ENCODE measurements at places on chromosomes 5 and 9.

DNA sequence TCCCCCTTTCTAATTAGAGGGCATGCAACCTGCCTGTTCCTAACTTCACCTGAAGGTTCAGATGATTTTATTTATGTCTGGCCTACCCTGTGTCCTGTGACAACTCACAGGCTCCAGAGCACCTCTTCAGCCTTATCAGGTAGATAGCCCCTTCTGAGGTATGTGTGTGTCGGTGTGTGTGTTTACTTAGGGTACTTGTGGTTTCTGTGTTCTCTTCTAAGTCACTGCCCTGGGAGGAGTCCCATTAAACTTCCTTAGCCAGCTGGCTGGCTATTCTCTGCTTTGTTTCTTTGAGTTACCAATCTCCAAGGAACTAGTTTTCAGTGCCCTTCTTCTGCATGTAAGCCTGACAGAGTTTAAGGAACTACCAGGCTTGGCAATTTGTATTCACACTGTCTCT lies 74.9 kb downstream of the UNC13B start:
- DNase-seq = no peak

- no peak for DNase-seq
Observed at GRCh38 chr5:167245868-167246267, 1045.6 kb upstream of the WWC1 start.

DNA sequence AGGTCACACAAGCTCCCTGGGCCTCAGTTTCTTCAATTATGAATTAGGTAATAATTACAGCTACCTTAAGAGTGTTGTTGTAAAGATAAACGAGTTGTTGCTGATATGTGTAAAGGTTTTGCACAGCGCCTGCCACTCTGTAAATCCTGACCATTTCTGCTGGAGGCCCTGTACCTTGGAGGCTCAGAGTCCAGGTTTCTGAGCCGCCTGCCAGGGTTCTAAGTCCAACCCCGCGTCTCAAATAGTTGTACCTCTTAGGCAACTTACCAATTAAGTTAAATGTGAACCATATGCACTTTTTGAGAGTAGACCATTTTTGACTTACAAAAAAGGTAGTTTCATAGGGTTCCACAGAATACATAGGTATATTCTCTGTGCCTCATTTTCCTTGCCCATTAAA lies 156.8 kb upstream of the KLF9 start:
- DNase-seq = no peak

DNA sequence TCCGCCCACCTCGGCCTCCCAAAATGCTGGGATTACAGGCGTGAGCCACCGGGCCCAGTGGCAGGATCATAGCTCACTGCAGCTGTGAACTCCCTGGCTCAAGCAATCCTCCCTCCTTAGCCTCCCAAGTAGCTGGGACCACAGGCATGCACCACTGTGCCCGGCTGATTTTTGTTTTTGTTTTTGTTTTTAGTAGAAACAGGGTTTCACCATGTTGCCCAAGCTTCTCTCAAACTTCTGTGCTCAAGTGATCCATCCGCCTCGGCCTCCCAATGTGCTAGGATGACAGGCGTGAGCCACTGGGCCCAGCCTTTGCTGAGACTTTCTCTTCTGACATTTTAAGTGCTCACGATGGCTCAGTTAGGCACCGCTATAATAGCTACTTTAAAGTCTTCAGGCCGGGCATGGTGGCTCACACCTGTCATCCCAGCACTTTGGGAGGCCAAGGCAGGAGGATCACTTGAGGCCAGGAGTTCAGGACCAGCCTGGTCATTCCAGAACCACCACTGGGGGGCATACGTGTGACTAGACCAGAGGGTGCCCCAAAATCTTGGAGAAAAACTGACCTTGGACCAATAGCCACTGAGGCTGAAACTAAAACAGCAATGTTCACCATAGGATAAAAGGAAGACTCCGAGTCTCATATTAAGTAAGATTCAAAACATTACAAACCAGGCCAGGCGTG lies 3.1 kb upstream of the ENTPD8 start:
- no peak for DNase-seq

- DNase-seq = no peak
Observed at GRCh38 chr5:62931153-62931950, 352.7 kb downstream of the LRRC70 start.

DNA sequence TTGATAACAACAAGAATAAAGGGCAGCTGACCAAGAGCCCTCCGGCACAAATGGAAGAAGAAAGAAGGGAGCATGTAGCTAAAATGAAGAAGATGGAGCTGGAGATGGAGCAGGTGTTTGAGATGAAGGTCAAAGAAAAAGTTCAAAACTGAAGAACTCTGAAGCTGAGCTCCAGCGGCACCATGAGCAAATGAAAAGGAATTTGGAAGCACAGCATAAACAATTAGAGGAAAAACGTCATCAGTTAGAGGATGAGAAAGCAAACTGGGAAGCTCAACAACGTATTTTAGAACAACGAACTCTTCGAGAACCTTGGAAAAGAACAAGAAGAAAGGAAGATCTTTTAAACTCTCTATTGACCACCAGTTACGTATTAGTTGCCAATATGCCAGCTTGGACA lies 100.9 kb downstream of the GABBR2 start:
- DNase-seq = no peak

DNA sequence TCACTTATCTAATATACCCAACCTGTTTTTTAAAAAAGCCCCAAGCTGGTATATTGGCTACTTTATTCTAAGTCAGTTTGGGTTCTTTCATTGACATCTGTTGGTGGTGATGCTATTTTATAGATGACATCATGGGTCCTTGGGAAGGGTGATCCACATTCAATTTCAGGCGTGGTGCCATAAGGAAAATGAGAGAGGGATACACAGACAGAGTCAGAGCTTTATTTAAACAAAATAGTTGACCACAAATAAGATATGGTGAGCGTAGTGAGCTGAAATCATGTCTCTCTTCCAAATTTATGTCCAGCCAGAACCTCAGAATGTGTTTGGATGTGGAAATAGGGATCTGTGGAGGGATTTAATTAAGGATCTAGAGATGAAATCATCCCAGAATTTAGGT lies 302.4 kb downstream of the MAT2B start:
- DNase-seq = no peak

DNA sequence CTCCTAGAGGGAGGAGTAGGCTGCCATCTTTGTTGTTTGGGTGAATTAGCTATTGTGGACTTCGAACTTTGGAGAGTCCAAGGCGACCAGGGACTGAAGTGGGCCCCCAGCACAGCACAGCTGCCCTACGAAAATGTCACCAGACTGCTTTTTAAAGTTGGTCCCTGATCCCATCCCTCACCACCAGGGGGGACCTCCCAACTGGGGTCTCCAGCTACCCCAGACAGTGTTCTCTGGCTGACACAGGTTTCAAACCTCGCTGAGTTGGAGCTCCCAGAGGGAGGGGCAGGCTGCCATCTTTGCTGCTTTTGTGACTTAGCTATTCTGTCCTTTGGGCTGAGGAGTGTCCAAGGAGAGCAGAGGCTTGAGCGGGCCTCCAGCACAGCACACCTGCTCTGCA lies 45.7 kb upstream of the ADRB2 start:
- no peak for DNase-seq

Data from epithelial cell of proximal tubule (primary cell).